ENCODE measurements at places on chromosomes 12 and 14.

- no peak for DNase-seq
These were observed 19.5 kb downstream of the IRF2BPL start for GRCh38 chr14:77009014-77009413.

DNA sequence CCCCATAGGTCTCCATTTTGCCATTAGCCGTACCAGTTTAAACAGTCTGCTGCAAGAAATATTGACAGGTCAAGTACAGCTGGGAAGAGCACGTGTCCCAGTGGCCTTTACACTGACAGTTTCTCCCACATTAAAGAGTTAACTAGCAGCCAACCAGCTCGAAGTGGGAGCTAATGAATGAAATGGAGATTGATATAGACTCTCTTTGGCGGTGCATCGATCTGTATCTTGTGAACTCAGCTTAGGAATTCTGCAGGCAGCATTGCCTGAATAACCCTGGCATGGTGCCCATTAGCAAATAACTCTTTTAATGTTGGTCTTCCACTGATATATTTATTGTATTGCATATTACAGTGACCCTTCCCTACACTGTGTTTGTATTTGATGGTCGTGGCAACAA lies 319.4 kb downstream of the EGLN3 start:
- DNase-seq: no peak

DNA sequence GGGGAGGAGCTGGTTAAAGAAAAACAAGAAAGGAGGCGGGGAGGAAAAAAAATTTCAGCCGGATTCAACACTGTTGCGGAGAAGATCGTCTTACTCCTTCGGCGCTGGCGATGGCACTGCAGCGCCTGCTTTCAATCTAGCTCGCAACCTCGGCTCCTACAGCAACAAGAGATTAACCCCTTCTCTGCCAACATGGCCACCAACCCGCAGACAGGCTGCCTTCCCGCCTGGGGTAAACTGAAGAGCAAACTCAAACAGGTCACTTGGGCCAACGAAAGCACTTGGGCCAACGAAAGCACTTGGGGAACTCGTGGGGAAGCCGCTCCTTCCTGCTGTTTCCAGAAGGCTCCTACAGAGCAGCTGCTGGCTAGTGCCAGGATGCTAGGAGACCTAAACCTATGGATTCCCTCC lies 73.7 kb downstream of the CIT start:
- DNase-seq: no peak

- DNase-seq: no peak
These were observed 36.5 kb downstream of the TRIM9 start for GRCh38 chr14:51058382-51058781.

DNA sequence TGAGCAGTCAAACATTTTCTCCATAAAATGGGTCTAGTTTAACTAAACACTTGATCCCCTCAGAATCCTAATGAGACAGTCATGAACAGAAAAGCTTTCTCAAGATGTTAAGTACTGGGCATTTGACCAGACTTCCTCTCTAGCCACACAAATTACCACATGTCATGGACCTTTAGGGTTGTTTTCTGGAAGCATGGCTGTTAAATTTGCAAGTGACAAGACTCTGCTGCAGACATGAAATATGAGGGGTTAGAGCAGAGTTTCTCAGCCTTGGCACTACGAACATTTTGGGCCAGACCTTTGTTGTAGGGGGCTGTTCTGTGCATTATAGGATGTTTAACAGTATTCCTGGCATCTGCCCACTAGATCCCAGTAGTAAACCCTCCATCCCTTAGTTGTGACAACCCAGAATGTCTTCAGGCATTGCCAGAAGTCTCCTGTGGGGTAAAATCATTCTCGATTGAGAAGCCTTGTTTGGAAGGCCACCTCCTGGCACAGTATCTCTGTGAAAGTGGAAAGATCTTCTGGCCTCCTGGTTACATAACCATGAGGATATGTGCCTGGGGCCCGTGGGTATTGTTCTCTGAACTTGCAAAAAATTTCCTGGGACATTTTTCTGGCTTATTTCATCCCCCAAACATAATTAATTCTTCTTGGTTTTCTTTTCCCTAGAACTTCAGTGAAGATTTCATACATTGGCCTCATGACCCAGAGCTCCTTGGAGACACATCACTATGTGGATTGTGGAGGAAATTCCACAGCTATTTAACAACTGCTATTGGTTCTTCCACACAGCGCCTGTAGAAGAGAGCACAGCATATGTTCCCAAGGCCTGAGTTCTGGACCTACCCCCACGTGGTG lies 4.3 kb downstream of the TMEM106C start:
- DNase-seq: no peak

GRCh38 chr14:62759796-62760195 lies 285.5 kb downstream of the KCNH5 start:
- DNase-seq: no peak

DNA sequence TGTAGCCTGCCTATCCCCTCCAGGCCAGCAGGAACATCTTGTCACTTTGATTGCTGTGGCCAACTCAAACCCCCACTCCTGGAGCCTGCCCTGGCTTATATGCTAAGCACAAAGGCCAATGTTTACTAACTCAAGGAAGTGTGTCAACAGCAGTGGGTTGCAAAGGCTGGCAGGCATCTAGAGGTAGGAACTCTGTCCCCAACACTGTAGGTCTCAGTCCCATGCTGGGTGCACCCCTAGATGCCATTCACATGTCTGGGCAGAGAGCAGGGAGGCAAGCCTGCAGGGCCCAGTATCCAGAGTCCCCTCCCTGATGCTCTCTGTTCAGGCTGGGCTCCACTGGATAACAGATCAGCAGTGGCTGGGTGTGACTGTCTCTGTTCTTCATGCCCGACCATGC lies 1.6 kb upstream of the HPD start:
- DNase-seq: no peak

DNA sequence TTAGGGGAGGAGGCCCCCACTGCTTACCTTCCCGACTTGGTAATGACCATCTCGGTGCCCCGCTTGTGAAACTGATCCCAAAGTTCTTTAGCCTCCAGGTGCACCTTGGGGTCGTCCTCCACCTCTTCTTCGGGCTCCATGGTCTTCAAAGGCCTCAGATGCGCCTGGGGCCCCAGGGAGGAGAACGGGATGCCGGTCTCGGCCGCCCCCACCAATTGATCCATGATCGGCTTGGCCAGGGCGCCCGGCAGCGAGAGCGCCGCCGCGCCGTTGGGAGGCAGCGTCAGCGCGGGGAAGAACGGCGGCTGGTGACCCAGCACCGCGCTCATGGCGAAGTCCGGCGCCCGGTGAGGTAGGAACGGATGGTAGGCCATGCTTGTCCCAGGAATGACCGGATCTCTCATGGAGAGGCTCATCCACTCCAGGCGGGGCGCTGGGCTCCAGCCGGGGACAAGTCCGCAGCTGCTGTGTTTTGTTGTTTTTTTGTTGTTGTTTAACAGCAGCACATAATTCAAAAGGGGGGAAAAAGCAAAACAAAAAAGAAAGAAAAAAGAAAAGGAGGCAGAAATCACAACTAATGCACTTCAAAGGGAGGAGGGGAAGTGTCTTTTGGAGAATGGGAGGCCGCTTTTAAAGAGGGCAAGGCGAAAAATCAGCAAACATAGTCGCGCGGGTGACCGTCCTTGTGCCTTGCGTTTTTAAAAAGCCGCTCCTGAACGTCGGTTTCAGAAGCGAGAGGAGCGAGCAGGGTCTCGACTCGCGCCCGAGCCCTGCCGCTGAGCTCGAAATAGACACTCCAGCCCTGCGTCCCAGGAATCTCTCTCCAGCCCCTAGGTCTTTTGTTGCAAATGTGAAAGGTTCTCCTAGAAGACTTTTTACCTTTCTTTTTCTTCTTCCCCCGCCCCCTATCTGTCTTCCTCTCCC lies 928 bp downstream of the TBX3 start:
- DNase-seq: no peak

GRCh38 chr12:92859650-92860386 lies 69.3 kb downstream of the EEA1 start:
- no peak for DNase-seq

GRCh38 chr14:94907626-94908261 lies 137.8 kb upstream of the GSC start:
- no peak for DNase-seq

DNA sequence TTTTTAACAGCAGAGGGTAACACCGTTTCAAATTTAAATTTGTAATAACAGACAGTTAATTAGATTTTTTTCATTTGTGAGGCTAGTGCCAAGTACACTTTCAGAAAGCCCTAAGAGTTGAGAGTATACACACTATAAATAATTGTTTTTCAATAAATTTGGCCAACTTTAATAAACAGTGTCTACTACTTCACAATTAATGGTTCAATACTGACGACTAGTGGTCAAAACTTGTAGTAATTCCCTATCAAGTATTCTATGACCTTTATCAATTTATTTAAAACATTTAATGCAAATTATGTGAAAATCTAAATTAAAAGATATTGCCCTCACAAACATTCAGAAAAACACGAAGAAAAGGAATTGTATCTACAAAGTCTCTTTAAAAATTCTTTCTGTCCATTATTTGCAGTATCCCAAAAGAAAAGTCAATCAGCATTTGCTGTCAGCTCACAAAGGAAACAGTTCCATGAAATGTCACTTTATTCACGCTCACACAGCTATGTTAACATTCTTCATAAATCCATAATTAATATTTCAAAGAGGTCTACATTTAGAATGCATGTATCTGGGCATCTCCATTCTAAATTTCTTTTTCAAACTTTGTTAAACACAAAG lies 91.2 kb downstream of the CEP128 start:
- DNase-seq: no peak

- DNase-seq: no peak
These were observed 230.1 kb upstream of the PLXNC1 start for GRCh38 chr12:93918262-93918661.

- DNase-seq: no peak
These were observed 8.3 kb upstream of the ACSM4 start for GRCh38 chr12:7295529-7295928.

GRCh38 chr12:130646716-130647370 lies 69.3 kb downstream of the RIMBP2 start:
- DNase-seq: no peak

- peak; percentile 35 for DNase-seq
These were observed 129.2 kb downstream of the GCH1 start for GRCh38 chr14:54773171-54774006.

GRCh38 chr14:77087631-77088030 lies 10.4 kb upstream of the CIPC start:
- DNase-seq: no peak

- no peak for DNase-seq
These were observed 74.7 kb downstream of the TRIM9 start for GRCh38 chr14:51020024-51020710.

- DNase-seq: no peak
These were observed 127.4 kb downstream of the CALM1 start for GRCh38 chr14:90523961-90524875.

GRCh38 chr12:27592548-27592947 lies 68.5 kb downstream of the PPFIBP1 start:
- peak; percentile 21 for DNase-seq

DNA sequence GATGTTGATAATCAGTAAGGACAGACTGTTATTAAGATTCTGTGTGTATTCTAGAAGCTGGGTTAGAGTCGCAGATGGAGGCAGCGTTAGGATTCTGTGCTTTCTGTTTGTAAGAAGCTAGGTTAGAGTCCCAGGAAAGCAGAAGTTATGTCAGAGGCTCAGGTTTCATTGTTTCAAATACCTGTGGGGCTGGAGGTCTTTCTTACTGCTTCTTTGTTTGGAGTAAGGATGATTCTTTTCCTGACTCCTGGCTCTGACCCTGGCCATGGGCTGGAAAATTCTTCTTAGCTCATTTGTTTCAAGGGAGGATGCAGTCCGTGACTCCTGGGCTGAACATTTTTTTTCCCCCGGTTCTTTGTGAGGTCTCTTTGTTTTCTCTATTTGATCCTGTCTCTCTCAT lies 5.2 kb downstream of the MUCL1 start:
- DNase-seq: no peak
